ENCODE measurements at places on chromosomes 16 and 17. TPM values are rescaled to one million over a fixed set of nuclear protein-coding genes. Genes with fewer than 3 reads are reported as not detected.

STX1B gene
- total RNA-seq, result 2.4 TPM

HSBP1 gene
- total RNA-seq, result 59.8 TPM

ERN2 gene
- total RNA-seq, result 0.11 TPM

HCRT gene
- total RNA-seq, result 0.41 TPM

CCDC78 gene
- total RNA-seq, result 16.2 TPM

IRX6 gene
- not detected for total RNA-seq

MILR1 gene
- total RNA-seq, result 13.2 TPM

TBX21 gene
- total RNA-seq, result 8.3 TPM

TGFB1I1 gene
- total RNA-seq, result 0.24 TPM

GRCh38 chr17:7483255-7484066 lies 705 bp upstream of the POLR2A start:
- H3K4me3 ChIP-seq, result peak overlapping the region; percentile 99
- DNase-seq, result peak; percentile 54
- no peaks in the 10 kb centered on the region for H3K36me3 ChIP-seq
- no peaks in the 10 kb centered on the region for H3K27me3 ChIP-seq
- peaks cover under 1% of the 10 kb centered on the region for H3K4me1 ChIP-seq

GRCh38 chr16:75927810-75928209 lies 201.5 kb upstream of the CPHXL start:
- no peak overlapping the region for H3K4me3 ChIP-seq
- H3K27me3 ChIP-seq, result no peaks in the 10 kb centered on the region
- no peak for DNase-seq

DNA sequence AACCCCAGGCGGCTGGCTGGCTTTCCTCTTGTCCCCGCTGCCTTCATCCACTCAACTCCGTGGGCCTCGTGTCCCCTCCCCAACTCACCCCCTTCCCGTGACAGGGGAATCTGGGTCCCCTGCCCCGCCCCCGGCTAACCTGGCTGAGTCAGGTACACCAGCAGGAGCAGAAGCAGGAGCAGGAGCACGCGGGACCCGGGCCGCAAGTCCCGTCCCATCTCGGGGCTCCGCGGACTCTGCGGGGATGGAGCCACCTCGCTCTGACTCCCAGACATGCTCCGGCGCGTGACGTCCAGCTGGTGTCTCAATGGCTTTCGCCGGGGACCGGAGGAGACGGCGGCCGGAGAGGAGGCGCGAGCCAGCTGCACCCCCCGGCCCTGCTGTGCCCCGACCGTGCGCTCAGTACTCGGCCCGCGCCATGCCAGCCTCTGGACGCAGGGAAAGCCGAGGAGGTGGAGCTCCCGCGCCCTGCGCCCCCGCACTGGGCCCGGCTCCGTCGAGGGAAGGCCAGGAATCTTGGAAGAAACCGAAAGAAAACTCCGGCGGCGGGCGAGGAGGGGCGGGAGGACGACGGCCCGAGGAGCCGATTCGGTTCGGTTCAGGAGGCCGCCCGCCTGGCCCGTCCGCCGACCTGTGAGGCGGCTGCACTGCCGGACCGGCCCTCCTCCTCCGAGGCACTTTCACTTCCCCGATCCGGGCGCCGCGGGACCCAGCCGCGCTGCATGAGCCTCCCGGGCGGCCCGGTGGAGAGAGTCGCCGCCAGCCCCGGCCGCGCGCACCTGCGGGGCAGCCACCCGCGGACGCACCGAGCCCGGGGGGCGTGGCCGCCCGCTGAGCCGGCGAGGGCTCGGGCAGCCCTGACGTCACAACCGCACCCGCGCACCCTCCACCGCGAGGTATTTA lies at the start of the genes CXCL16 and ZMYND15:
Gene CXCL16, minus strand, starts transcription at position 807 of the 903 bp plus-strand sequence. Its CDS starts 589 bp downstream, at position 218.
Gene ZMYND15, plus strand, starts transcription at position 712 of the 903 bp plus-strand sequence. CDS start 716 bp downstream, outside the sequence.
- H3K4me1 ChIP-seq, result peaks cover 3% of the 10 kb centered on the region
- peak within 1 kb of the TSS; percentile 72 for H3K4me3 ChIP-seq
- no peak within 1 kb of the TSS for H3K27ac ChIP-seq
- DNase-seq, result no peak
- H3K27me3 ChIP-seq, result peaks cover 10% of the 10 kb centered on the region

DNA sequence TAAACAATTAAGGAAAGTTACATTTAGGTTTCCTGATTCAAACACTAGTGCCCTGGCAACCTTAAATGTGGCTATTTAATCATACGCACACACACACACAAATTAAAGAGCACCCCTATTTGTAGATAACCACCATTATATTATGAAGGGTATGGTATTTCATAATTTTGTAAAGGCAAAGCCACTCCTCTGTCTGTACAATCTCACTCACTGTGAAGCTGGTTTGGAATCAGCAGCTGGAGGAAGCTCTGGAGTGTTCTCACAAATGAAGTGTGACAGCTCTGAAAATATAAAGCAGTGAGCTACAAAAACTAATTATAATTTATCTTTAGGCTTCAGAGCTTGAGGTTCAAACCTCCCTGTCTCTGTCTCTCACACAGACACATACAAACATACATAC lies 57.9 kb upstream of the KCNJ16 start:
- no peaks in the 10 kb centered on the region for H3K4me1 ChIP-seq
- H3K27me3 ChIP-seq, result no peaks in the 10 kb centered on the region
- no peak overlapping the region for H3K4me3 ChIP-seq
- no peak for DNase-seq
- H3K36me3 ChIP-seq, result no peaks in the 10 kb centered on the region

- H3K27me3 ChIP-seq, result no peaks in the 10 kb centered on the region
- DNase-seq, result no peak
- peaks cover 9% of the 10 kb centered on the region for H3K4me1 ChIP-seq
- H3K27ac ChIP-seq, result no peak overlapping the region
- no peak overlapping the region for H3K4me3 ChIP-seq
These were observed 5.4 kb downstream of the CD300LB start for GRCh38 chr17:74525781-74526288.

DNA sequence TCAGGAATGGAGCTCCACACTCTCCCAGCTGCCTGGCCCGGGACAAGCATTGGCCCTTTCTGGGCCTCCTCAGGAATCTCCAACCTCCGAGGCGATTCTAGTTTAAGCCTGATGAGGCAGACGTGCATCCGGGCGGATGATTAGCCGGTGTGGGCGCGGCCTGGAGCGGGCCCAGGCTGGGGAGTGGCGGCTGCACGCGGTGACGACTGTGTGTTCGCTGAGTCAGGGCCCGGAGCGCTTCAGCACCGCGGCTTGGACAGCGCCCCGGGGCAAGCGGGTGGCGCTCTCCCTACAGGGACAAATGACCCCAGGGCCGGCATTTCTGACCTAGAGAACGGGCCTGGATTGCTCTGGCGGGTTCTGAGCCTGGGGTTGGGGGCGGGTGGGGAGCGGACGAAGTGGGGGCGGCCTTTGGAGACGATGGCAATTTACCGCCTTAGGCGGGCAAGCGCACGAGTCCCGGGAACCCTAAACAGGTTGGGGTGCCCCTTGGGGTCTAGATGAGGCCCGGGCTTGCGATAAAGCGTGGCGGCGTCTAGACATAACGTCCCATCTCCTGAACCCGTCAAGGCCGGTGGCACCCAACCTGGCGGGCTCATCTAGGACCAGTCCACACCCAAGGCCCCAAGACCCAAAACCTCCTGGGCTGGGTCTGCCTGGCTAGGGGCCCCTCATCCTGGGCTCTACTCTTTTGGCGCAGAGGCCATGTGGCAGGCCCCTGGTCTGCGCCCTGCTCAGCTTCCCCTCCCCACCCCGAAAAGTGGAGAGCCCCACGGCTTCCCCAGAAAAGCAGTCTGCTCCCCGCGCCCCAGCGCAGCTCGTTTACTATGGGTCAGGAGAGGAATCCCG lies 22.3 kb upstream of the ZNHIT3 start:
- no peak for DNase-seq
- H3K27ac ChIP-seq, result no peak overlapping the region
- no peaks in the 10 kb centered on the region for H3K36me3 ChIP-seq
- peaks cover 4% of the 10 kb centered on the region for H3K27me3 ChIP-seq

GRCh38 chr17:5467416-5467815 lies 1.4 kb downstream of the DHX33 start:
- DNase-seq, result no peak
- peak overlapping the region; percentile 76 for H3K27ac ChIP-seq
- no peaks in the 10 kb centered on the region for H3K36me3 ChIP-seq
- H3K4me3 ChIP-seq, result peak overlapping the region; percentile 87

DNA sequence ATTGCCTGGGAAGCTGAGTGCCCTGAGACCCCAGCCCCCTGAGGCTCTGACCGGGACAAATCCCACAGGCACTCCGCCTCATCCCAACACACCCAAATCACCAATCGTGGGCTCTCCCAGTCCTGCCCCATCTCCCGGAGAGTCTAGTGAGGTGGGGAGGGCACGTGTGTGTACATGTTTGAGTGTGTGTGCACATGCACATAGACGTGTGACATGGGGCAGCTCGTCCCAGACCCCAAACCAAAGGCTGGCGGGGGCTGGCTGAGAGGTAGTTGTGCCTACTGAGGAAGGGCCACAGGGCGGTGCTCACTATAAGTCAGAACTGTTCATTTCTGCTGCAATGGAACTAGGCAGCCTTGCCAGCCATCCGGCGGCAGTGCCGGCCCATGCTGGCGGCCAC lies 8.6 kb downstream of the SNAI3 start:
- H3K4me3 ChIP-seq, result no peak overlapping the region
- DNase-seq, result no peak
- no peak overlapping the region for H3K27ac ChIP-seq
- H3K4me1 ChIP-seq, result peaks cover 20% of the 10 kb centered on the region
- no peaks in the 10 kb centered on the region for H3K36me3 ChIP-seq

- 0 out of 2 replicates have a peak overlapping the region, but pooled peaks have one; percentile 32 for H3K4me3 ChIP-seq
- DNase-seq, result no peak
- H3K27ac ChIP-seq, result no peak overlapping the region
- H3K27me3 ChIP-seq, result peaks cover 2% of the 10 kb centered on the region
- H3K4me1 ChIP-seq, result no peaks in the 10 kb centered on the region
- no peaks in the 10 kb centered on the region for H3K36me3 ChIP-seq
These were observed 562 bp downstream of the PPL start for GRCh38 chr16:4936181-4936990.

GRCh38 chr17:17924857-17925250 lies 47.3 kb downstream of the TOM1L2 start:
- no peak overlapping the region for H3K27ac ChIP-seq
- no peak overlapping the region for H3K4me3 ChIP-seq
- H3K36me3 ChIP-seq, result no peaks in the 10 kb centered on the region

DNA sequence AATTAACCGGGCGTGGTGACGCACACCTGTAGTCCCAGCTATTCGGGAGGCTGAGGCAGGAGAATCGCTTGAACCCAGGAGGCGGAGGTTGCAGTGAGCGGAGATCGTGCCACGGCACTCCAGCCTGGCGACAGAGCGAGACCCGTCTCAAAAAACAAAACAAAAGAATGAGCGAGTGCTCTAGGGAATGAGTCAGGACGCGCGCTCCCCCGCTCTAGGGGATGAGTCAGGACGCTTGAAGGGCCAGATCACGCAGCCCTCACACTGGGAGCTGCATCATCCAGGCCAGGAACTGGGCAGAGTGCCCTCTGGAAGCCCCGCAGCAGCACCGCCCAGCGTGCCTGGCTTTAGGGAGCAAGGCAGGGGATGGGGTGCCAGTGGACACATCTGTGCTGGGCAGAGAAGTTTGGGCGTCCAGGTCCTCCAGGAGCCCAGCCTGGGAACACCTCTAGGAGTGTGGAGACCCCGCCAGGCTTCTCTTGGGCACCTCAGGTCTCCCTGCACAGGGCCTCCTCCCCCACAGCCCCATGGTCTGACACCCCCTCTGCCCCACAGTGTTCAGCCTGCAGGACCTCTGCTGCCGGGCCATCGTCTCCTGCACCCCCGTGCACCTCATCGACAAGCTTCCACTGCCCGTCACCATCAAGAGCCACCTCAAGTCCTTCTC lies 3.9 kb upstream of the WFIKKN1 start:
- no peak overlapping the region for H3K4me3 ChIP-seq
- no peaks in the 10 kb centered on the region for H3K36me3 ChIP-seq
- no peaks in the 10 kb centered on the region for H3K27me3 ChIP-seq
- H3K27ac ChIP-seq, result no peak overlapping the region

DNA sequence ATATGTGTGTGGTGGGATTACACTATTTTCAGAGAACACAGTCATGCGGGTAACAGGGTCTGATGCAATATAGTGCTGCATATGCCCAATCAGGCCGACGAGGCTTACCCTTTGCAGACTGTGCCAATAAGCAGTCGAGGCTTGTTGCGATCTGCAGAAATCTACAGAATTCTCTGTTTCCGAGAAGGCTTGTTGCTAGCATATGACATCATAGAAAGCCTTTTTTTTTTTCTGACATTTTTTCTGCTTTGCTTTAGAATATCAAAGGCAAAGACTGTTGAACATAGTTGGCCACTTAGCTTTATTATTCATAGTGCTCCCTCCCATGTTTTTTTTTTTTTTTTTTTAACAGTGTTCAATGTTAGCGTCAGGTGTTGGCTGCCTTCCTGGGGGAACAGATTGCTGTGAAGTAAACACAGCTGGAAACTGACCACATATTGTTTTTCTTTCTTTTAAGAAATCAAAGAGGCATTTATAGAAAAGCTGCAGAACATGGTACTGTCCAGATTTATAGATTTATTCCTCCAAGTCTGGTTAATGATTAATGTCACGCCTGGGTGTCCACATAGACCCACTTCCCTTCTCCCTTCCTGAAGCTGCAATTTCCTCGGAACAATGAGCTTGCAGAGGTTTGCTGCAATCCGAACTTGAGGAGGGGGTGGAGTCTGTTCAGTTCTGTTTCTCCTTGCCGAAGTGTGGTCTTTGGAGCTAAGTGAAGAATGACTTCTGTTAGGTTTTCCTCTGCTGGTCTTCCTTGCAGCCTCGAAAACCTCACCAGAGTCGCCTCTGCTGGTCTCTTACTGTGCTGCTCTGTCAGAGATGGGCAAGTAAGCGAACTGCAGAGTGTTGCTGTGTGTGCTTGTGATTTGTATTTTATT lies 87.3 kb downstream of the MAP2K6 start:
- H3K27ac ChIP-seq, result peak overlapping the region; percentile 88
- no peaks in the 10 kb centered on the region for H3K36me3 ChIP-seq
- H3K27me3 ChIP-seq, result no peaks in the 10 kb centered on the region
- peaks cover 25% of the 10 kb centered on the region for H3K4me1 ChIP-seq
- DNase-seq, result no peak

- peaks cover 4% of the 10 kb centered on the region for H3K4me1 ChIP-seq
- no peak for DNase-seq
- no peaks in the 10 kb centered on the region for H3K27me3 ChIP-seq
- H3K27ac ChIP-seq, result no peak overlapping the region
- H3K4me3 ChIP-seq, result no peak overlapping the region
These were observed 163.4 kb downstream of the PHKB start for GRCh38 chr16:47624563-47624962.

GRCh38 chr17:32664936-32665583 lies 178.3 kb downstream of the CDK5R1 start:
- no peaks in the 10 kb centered on the region for H3K36me3 ChIP-seq
- no peak overlapping the region for H3K4me3 ChIP-seq
- H3K4me1 ChIP-seq, result no peaks in the 10 kb centered on the region
- no peak for DNase-seq

Measured in GM12878 (cell line).